ENCODE measurements at places on chromosomes 1 and 21.

DNA sequence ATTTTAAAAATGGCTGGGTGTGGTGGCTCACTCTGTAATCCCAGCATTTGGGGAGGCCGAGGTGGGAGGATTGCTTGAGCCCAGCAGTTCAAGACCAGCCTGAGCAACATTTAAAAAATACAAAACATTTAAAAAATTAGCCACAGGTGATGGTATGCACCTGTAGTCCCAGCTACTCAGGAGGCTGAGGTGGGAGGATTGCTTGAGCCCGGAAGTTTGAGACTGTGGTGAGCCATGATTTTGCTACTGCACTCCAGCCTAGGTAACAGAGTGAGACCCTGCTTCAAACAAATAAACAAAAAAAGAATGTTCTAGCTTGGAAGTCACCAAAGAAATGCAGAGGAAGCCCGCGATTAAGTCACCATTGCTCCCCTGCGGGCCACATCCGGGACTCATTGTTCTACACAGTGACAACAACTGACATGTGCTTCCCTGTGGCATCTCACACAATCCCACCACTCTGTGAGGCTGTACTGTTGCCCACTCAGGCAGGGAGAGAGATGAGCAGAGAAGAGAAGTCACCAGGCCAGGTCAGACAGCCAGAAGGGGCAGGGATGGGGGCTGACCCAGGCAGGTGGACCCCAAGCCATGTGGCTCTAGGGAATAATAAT is 18.4 kb upstream of the SPATC1L start:
- DNase-seq, result no peak

DNA sequence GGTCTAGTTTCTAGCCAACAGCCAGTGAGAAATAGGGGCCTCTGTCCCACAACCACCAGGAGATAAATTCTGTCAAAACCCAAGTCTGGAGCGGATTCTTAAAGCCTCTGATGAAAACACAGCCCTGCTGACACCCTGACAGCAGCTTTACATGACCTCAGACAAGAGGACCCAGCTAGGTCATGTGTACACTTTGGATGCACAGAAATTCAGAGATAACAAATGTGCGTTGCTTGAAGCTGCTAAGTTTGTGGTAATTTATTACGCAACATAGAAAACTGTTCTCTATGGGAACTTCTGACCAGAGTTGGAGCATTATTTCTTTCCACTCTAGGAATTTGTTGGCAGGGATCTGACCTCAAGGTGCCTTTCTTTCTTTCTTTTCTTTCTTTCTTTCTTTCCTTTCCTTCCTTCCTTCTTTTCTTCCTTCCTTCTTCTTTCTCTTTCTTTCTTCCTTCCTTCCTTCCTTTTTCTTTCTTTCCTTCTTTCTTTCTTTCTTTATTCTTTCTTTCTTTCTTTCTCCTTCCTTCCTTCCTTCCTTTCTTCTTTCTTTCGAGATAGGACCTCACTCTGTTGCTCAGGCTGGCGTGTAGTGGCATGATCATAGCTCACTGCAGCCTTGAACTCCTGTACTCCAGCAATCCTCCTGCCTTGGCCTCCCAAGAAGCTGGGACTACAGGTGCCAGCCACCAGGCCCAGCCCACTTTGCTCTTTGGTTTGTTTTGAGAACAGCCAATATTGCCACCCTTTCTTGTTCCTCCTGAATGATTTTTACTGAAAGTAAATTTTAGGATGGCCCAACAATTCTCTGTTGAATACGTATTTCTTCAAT is 14.9 kb upstream of the HMGCS2 start:
- DNase-seq, result no peak

DNA sequence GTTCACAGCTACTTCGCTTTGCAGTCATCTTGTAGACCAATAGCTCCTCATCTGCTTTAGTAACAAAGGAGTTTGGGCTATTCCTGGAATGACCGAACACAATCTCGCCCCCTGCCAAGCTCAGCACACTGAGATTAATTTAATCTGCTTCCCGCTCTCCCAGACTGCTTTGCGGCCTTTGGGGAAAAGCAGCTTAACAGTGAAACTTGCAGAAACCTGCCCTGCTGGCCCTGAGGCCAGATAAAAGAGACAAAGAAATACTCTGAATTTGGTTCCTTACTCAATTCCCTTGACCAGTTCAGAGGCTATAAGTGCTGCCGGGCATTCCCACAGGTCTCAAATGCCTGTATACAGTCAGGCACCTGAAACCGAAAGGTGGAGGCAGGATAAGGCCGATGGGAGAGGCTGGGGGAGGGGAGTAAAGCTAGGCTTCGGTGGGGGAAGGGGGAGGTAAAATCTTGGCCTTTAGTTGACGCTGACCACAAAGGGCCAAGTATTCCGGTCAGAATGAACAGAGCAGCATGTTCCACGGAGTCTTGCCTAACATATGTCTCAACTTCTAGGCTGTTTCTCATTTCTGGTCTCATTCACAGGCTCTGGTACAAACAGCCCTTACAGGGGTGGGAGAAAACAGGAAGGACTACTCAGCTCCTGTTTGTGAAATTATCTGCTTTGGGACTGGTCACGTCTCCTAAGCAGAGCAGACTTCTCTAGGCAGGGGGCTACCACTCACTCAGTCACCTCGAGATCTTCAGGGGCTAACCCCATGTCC is 17.7 kb upstream of the A3GALT2 start:
- DNase-seq, result no peak

GRCh38 chr1:227919906-227920305 is 27.8 kb downstream of the WNT9A start:
- no peak for DNase-seq

DNA sequence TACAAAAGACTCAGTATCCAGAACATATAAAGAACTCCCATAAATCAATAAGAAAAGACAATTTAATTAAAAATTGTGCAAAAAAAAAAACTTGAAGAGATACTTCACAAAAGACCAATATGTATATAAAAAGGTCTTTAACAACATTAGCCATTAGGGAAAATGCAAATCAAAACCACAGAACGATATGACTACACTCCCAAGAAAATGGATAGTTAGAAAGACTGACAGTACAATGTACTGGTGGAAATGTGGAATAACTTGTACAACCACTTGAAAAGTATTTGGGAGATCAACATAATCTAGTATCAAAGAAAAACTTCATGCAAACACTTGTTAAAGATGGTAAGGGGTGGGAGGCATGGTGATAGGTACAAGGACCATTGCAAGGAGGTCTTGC is 3.9 kb upstream of the CLCA1 start:
- no peak for DNase-seq

DNA sequence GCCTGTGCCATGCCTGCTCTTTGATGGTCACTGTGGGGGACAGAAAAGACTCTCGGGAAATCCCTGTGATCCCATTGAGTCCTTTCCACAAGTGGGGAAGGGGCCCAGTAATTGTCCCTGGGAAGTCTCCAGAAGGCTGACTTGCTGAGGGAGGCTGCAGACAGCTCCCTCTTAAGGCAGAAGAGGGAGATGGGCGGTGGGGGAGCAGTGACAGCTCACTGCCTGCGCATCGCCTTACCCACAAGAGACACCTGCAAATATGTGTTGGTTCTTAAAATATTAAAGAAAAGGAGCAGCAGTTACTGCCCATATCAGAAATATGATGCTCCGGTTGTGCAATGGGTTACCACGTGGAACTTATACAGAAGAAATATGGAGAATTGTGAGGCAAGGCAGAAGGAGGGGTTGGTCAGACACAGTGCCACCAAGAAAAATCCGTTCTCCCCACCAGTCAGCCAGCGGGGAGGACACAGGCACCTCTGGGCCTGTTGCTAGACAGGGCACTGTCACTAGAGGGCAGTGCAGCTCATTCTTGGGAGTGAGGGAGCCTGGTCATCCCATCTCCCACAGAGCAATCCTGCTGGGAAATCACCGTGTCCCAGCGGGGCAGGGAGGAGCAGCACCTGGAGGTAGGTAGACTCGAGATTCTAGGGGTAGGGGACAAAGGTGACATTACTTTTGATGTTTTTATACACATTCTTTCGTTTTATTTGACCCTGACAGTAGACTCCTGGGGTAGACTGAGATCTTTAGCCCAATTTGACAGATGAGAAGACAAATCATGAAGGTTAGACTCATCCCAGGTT is 6.9 kb upstream of the CAMK1G start:
- DNase-seq, result peak; percentile 77

GRCh38 chr1:76160225-76160624 is 85.7 kb downstream of the ST6GALNAC3 start:
- DNase-seq, result no peak

- DNase-seq, result no peak
These were observed 50.4 kb upstream of the EPHA8 start for GRCh38 chr1:22512873-22513272.

Data from CD4-positive, alpha-beta T cell treated with Interleukin-17A for 4 hours (primary cell).